ENCODE measurements at places on chromosomes 4 and X.

DNA sequence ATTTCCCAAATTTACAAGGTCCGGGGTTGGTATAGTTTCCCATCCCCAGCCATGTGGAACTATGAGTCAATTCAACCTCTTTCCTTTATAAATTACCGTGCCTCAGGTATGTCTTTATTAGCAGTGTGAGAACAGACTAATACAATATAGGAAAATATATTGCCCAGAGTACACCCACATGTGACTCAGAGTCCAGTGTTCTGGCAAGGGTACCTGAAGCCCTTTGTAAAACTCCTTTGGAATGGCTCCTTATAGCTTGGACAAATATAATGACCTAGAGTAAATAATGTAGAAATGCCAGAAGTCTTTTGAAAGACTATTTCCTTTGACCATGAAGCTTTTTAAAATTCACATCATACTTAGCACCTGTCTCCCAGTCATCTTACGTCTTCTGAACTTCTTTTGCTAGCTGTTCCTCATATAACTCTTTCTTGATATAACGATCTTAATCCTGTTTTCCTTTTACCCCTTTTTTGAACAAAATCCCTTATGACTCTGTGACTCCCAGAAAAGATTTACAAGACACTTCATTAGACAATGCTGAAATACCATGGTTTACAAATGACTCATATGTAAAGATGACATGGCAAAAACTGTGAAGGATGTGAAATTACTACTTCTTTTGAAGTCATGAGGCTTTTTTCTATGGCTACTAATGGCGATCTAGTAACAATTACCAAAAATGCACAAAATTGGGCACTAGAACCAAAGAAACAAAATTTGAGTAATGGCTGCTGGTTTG, 408.9 kb downstream of the NAP1L3 start:
- no peak for DNase-seq

- no peak for DNase-seq
Measured at GRCh38 chr4:38181286-38181685, 221.1 kb downstream of the PTTG2 start.

DNA sequence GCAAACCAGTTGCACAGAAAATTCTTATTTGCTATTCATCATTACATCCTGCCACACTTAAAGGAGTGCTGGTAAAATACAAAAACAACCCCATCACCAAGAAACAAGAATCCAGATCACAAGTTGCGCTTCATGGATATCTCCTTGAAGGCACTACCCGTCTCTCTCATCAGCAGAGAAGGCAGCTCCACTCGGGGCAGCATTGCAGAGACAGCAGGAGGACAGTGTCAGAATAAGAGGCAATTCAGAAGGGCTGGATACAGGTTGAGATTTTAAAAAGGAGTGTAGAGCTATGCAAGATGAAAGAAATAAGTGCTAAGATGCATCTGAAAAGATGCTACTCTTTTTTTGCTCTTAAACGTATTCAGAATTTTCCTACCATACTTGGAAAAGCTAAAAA, 71.4 kb downstream of the LDB2 start:
- DNase-seq: no peak

DNA sequence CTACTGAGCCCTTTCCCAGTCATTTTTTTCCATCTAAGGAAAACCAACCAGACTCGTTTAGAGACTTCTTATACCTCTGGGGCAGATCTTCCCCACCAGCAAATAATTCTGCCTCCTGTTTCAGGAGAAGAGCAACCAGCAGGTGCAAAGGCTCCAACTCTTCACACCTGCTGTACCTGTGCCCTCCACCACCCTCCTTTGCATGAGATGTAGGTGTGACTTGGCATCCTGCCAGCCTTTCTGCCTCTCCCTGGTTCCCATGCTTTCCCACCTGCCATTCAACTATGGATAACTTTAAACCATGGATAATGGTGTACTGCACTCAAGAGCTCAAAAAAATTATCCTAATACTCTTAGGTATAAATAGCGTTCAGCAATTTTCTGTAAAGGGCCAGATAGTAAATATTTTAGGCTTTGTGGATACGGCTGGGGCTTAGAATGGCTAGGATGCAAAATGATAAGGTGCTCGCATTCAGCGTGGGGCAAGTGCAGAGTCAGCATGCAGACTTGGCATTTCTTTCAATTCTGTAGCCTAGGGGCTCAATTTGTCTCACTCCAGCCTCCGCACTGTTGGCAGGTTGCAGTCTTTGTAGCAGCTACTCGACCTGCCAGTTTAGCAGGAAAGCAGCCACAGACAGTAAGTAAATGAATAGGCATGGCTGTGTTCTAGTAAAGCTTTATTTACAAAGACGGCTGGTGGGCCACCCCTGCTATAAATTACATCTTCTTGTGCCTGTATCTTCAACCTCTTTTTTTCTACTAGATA, 79.8 kb downstream of the HCCS start:
- DNase-seq: no peak

GRCh38 chr4:119832776-119833175, 204.2 kb upstream of the PDE5A start:
- DNase-seq: no peak

DNA sequence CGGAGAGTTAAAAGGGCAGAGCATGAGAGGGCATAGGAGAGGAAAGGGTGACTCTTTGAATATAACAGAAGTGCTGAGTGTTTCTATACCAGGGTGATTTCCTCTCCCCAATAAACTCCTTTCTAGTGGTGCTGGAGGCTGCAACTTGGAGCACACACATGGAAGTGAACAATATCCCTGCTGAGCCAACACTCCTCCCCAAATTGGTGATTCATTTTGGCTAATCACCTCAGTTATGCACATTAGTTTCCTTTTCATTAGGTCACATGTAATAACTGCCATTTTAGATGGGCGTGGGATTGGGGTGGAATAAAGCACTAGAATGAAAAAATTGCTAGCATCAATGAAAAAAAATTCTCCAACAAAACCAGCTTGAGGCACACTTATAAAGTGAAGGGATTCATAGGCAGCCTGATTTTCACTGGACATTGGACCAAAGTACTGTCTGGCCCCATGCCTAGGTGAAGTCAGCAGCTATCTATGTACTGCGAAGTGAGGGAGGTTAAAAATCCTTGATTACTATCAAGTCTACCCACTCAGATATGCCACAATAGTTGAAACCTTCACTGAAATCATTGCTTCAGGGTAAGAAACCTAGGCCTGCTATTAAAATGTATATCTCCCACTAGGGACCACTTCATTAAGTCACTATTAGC, 174.0 kb downstream of the GLUD2 start:
- DNase-seq: no peak

- no peak for DNase-seq
Measured at GRCh38 chr4:182531555-182532162, 288.5 kb downstream of the TENM3 start.

GRCh38 chrX:153644356-153645125, 2.5 kb upstream of the DUSP9 start:
- DNase-seq: no peak

- DNase-seq: no peak
Measured at GRCh38 chr4:150178161-150178560, 99.9 kb downstream of the DCLK2 start.

GRCh38 chrX:32451954-32452695, 759.2 kb downstream of the DMD start:
- DNase-seq: no peak

DNA sequence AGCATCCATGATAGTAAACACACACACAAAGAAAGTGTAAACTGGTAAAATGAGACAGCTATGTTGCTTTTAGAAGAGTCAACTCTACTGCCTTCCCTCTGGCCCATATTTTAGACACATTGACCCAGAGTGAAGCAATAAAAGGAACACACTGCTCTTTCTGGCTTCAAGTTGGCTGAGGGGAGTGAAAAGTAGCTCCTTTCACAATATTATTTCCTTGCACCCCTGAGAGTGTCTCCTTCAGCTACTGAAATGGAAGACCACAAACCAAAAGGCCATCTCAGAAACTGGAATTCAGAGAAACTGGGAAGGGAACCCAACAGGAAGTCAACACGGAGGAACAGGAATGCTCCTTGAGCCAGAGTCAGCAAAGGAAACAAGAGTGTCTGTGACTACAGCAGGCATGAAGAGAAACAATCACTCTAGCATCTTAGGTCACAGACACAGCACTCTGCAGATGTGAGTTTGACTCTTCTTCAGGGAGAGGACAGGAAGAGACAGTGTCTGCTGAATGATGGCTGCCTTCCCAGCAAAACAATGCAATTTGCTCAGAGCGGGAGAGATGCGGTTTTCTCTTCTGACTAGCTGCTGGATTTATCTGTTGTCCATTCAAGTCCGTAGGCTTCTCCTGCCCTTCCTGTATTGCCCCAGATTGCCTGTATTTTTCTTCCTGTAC, 106.7 kb downstream of the SPATA18 start:
- no peak for DNase-seq

- DNase-seq: no peak
Measured at GRCh38 chr4:115090483-115091075, 22.8 kb downstream of the NDST4 start.

GRCh38 chr4:132108784-132109183, 1040.3 kb upstream of the PCDH10 start:
- DNase-seq: no peak

- DNase-seq: no peak
Measured at GRCh38 chr4:55424791-55425190, 29.0 kb downstream of the TMEM165 start.

GRCh38 chr4:85496126-85496849, 21.3 kb downstream of the ARHGAP24 start:
- no peak for DNase-seq

DNA sequence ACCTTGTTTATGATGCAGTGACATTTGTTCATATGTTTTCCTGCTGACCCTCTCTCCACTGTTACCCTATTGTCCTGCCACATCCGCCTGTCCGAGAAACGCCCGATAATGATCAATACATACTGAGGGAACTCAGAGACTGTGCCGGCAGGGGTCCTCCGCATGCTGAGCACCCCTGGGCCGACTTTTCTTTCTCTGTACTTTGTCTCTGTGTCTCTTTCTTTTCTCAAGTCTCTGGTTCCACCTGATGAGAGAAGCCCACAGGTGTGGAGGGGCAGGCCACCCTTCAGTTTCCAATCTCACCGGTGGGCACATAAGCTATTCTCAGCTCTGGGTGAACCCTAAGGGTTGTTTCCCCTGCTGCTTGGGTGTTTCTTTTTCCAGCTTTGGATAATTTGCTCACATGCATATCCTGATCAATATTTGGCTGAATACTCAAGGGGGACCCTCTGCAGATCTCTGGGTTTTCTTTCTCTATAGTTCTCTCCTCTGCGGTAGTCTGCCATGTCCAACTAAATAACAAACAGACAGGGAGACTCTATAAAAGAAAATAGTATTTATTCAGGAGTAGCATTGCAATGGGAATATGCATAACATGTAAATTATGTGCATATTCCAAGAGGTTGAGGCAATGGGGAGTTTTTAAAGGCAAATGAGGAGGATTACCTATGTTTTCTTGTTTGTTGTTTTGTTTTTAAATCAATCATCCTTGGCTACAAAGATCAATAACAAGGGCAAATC, 97.2 kb downstream of the CEP44 start:
- no peak for DNase-seq

GRCh38 chrX:120477453-120477852, 8.4 kb upstream of the LAMP2 start:
- no peak for DNase-seq

GRCh38 chr4:8025668-8026067, 86.0 kb upstream of the AFAP1 start:
- no peak for DNase-seq

DNA sequence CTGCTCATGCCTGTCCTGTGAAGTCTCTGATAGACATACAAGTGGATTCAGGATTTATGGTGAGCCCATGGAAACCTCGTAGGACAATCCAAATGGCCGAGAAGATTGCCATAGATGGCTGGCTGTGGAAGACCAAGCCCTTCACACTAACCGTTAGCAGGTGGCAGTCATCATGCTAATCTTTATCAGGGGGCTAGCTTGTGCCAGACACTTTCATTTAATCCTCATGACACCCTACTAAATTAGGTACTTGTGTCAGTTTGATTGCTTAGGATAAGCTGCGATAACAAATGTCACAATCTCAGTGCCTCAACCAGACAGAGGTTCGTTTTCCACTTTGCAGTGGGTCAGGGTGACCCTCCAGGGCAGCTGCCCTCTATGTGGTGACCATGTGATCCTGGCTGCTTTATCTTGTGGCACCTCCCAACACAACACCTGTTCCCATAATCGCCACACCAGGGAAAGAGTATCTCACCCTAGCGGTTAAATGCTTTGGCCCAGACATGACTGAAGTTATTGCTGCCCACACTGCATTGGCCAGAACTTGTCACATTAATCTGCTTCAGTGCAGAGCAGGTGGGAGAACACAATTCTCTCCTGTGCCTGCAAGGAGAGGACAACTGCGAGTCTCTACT, 60.8 kb downstream of the REPS2 start:
- DNase-seq: no peak

- no peak for DNase-seq
Measured at GRCh38 chrX:45614853-45615252, 414.2 kb upstream of the DIPK2B start.

DNA sequence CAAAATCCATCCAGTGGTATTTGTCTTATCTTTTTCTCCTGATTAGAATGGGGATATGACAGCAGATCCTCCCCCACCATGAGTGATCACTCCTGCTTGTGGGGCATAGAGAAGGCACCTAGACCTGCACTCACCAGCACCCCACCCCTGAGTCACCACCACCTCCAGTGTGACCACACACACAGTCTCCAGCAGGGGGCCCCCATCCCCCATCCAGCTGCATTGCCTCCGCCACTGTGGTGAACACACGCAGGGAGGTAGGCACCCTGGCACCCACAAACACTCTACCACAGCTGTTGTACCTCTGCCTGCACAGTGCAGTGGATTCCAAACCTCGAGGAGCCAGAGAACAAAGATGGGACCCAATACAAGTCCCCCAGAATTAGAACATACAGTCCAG, 9.0 kb upstream of the MAGEA8 start:
- peak; percentile 27 for DNase-seq

GRCh38 chr4:140816806-140817510, 60.8 kb upstream of the TBC1D9 start:
- DNase-seq: no peak

DNA sequence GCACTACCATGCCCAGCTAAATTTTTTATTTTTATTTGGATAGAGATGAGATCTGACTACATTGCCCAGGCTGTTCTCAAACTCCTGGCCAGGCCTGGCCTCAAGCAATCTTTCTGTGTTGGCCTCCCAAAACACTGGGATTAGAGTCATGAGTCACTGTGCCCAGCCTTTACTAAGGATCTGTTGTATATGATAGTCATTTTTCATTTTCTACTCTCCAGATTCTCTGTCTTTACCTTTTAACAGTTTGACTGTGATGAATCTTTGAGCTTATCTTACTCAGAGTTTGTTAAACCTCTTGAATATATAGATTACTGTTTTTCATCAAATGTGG, 161.8 kb downstream of the FNIP2 start:
- no peak for DNase-seq

GRCh38 chr4:73600954-73601353, 19.3 kb downstream of the RASSF6 start:
- DNase-seq: no peak

GRCh38 chr4:13988353-13989305, 361.1 kb upstream of the BOD1L1 start:
- no peak for DNase-seq

DNA sequence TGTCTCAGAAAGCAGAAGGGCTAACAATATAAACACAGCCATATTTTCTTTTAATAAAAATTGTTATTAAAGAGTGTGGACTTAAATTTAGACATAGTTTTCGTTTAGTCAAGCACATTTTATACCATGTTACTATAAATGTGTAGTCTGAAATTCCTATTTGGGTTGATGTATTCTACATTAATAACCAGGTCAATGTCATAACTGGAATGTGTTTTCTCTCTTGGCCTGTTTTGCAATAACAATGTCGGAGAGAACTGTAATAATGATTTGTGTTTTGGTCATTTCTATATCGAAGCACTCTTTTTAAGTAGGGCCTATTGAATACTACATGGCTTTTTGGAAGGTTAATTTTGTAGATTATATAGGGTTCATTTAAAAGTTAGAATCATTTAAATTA, 5.5 kb downstream of the USO1 start:
- DNase-seq: no peak
